ENCODE measurements at places on chromosomes 2 and 18.

- H3K4me3 ChIP-seq = no peak overlapping the region
- peak; percentile 54 for DNase-seq
- no peaks in the 10 kb centered on the region for H3K4me1 ChIP-seq
- no peaks in the 10 kb centered on the region for H3K27me3 ChIP-seq
Observed at GRCh38 chr2:1651121-1652033, 92.9 kb downstream of the PXDN start.

- no peak overlapping the region for H3K27ac ChIP-seq
- no peaks in the 10 kb centered on the region for H3K4me1 ChIP-seq
- H3K4me3 ChIP-seq = no peak overlapping the region
- no peak for DNase-seq
Observed at GRCh38 chr2:178057179-178057680, 15.3 kb downstream of the PDE11A start.

- no peak overlapping the region for H3K4me3 ChIP-seq
- H3K27me3 ChIP-seq = no peaks in the 10 kb centered on the region
- DNase-seq = no peak
- peaks cover 15% of the 10 kb centered on the region for H3K4me1 ChIP-seq
- H3K36me3 ChIP-seq = no peaks in the 10 kb centered on the region
Observed at GRCh38 chr2:221514305-221515040, 57.6 kb downstream of the EPHA4 start.

DNA sequence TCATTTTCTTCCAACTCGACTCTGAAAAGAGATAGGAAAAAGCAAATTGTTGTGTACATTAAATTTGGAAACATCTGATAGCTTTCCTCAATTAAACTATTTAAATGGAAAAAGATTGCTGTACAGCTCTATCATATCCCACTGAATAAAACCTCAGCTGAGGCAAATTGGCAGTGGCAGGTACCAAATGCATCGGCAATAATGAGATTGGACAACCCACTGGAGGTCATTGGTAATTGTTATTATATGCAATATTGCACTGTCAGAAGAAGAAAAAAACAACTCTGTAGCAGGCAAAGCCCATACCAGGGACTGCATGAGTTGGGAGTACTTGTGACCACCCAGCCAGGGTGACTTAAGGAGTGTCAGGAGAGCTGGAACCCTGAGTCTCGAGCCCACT, 291.6 kb upstream of the SKOR2 start:
- no peaks in the 10 kb centered on the region for H3K36me3 ChIP-seq
- H3K4me1 ChIP-seq = no peaks in the 10 kb centered on the region
- no peak overlapping the region for H3K4me3 ChIP-seq
- no peak overlapping the region for H3K27ac ChIP-seq

- no peak overlapping the region for H3K4me3 ChIP-seq
- no peak for DNase-seq
- peaks cover 5% of the 10 kb centered on the region for H3K4me1 ChIP-seq
- no peaks in the 10 kb centered on the region for H3K36me3 ChIP-seq
Observed at GRCh38 chr2:18047213-18047611, 168.7 kb downstream of the KCNS3 start.

- no peak for DNase-seq
- H3K36me3 ChIP-seq = peaks cover 1% of the 10 kb centered on the region
- peaks cover 34% of the 10 kb centered on the region for H3K4me1 ChIP-seq
- no peak overlapping the region for H3K4me3 ChIP-seq
- no peak overlapping the region for H3K27ac ChIP-seq
Observed at GRCh38 chr2:233384811-233385488, 30.7 kb downstream of the DGKD start.

- H3K4me3 ChIP-seq = no peak overlapping the region
- H3K27ac ChIP-seq = no peak overlapping the region
- no peak for DNase-seq
- no peaks in the 10 kb centered on the region for H3K27me3 ChIP-seq
- peaks cover 4% of the 10 kb centered on the region for H3K4me1 ChIP-seq
Observed at GRCh38 chr18:27491772-27492171, 306.7 kb upstream of the CHST9 start.

DNA sequence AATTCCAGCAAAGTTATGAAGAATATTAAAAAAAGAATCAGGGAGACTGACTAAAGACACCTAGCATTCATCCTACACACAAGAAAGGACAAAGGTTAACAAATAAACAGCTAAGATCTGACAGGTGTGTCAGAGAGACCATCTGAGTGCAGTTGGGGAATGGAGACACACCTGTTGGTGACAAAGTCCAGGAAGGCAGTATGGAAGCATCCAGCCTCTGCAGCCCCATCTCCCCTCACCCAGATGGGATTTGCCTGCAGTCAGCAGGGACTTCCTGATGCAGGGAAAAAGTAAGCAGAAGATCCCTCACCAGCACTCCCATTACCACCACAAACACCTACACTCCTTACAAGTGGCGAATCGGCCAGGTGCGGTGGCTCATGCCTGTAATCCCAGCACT, 37.9 kb downstream of the USP34 start:
- no peak overlapping the region for H3K27ac ChIP-seq
- no peaks in the 10 kb centered on the region for H3K27me3 ChIP-seq
- DNase-seq = no peak
- H3K4me3 ChIP-seq = no peak overlapping the region

GRCh38 chr2:67169417-67170140, 227.6 kb upstream of the ETAA1 start:
- H3K4me1 ChIP-seq = peaks cover 14% of the 10 kb centered on the region
- H3K36me3 ChIP-seq = peaks cover 5% of the 10 kb centered on the region
- H3K4me3 ChIP-seq = no peak overlapping the region

- H3K4me1 ChIP-seq = peaks cover 13% of the 10 kb centered on the region
- H3K27ac ChIP-seq = no peak overlapping the region
- no peak overlapping the region for H3K4me3 ChIP-seq
- no peaks in the 10 kb centered on the region for H3K36me3 ChIP-seq
Observed at GRCh38 chr2:24382363-24383073, 22.2 kb upstream of the ITSN2 start.

- H3K27me3 ChIP-seq = no peaks in the 10 kb centered on the region
- peak overlapping the region; percentile 6 for H3K4me3 ChIP-seq
- peak overlapping the region; percentile 51 for H3K27ac ChIP-seq
- H3K36me3 ChIP-seq = no peaks in the 10 kb centered on the region
- no peak for DNase-seq
Observed at GRCh38 chr2:212357606-212358005, 181.0 kb downstream of the ERBB4 start.

DNA sequence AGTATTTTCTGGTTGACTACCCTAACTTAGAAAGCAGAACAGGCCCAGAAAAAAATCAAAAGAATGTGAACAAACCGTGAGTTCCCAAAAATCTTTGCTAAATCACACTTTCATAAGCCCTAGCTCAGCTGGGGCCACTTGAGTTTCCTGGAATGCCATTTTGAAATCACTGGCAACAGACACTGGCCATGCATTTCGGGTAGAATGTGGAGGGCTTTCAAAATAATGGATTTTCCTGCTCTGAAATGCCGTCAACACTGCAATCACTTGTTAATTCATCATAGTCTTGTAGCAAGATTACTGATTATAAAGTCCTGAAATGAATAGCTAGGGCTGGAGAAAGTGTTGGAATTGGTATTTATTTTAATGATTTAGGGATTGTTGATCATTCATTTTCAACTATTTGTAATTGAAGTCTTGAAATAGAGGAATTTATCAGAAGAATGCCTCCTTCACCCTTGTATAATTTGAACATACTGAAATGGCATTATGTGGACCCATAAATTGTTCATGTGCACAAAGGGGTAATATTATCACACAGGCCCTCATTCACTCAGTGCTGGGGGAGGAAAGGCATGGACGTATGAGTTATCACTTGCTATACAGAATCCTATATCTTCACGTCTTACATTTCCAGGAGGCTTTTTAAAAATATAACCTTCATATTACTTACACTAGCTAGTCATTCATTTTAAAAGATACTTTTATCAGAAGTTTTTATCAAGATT, 134.8 kb downstream of the DTNA start:
- H3K4me3 ChIP-seq = no peak overlapping the region
- peaks cover 5% of the 10 kb centered on the region for H3K4me1 ChIP-seq
- no peak overlapping the region for H3K27ac ChIP-seq
- no peaks in the 10 kb centered on the region for H3K27me3 ChIP-seq

GRCh38 chr18:76504749-76505148, 9.7 kb upstream of the ZNF516 start:
- H3K4me3 ChIP-seq = no peak overlapping the region
- H3K27me3 ChIP-seq = no peaks in the 10 kb centered on the region
- no peak for DNase-seq
- H3K27ac ChIP-seq = no peak overlapping the region

GRCh38 chr2:54164106-54164505, 48.7 kb downstream of the ACYP2 start:
- no peak for DNase-seq
- H3K36me3 ChIP-seq = no peaks in the 10 kb centered on the region
- H3K27ac ChIP-seq = no peak overlapping the region
- peaks cover 3% of the 10 kb centered on the region for H3K4me1 ChIP-seq
- no peak overlapping the region for H3K4me3 ChIP-seq

DNA sequence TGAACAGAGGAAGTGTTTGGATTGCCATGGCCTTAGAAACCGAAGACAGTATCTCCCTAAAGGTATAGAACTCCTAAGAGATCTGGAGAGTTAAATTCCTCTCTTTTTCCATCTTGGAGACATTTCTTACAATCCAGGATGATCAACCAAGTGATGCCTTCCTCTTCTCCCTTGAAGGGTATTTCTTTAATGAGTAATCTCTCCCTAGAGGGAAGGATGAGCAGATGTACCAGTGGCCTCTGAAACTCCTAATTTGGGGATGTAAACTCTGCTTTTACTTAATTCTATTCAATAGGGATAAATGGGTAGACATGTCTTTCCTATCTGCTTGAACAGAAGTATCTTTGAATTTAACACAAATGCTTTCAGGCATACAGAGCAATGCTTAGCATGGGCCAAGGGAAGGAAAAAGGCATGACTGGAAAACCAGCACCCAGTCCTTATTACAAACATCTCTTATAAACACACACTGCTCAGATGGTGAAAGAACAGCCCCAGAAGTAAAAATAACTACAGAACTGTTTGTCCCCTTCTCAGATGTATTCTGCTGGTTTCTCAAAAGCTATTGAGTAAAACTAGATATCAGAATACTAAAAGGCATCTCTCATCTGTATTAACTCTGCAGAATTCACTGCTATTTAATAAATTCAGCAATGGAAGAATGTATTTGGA, 4.7 kb upstream of the THNSL2 start:
- H3K36me3 ChIP-seq = no peaks in the 10 kb centered on the region
- H3K4me1 ChIP-seq = no peaks in the 10 kb centered on the region
- H3K27me3 ChIP-seq = peaks cover 10% of the 10 kb centered on the region
- H3K4me3 ChIP-seq = no peak overlapping the region
- no peak for DNase-seq

DNA sequence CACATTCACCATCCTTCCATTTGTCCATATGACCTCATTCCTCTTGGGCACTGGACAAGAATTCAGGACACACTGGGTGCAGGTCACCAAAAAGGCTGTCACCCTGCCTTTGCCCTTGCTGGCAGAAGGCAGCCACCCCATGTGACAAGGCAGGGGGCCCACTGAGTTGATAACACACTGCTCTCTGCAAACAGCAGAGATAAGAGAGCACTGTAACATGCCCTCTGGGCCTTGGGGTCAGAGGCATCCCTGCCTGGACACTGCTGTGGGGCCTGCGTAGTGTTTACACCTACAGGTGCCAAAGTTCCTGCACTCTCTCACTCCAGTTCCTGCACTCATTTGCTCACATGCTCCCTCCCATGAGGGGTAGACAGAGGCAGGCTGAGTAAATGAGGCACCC, 344.7 kb upstream of the TCF4 start:
- H3K4me3 ChIP-seq = no peak overlapping the region
- H3K27ac ChIP-seq = no peak overlapping the region
- no peak for DNase-seq
- no peaks in the 10 kb centered on the region for H3K27me3 ChIP-seq

GRCh38 chr2:236208019-236208926, 40.1 kb upstream of the GBX2 start:
- peak; percentile 49 for DNase-seq
- no peak overlapping the region for H3K27ac ChIP-seq
- H3K27me3 ChIP-seq = peaks cover 11% of the 10 kb centered on the region
- H3K4me1 ChIP-seq = peaks cover 9% of the 10 kb centered on the region
- no peaks in the 10 kb centered on the region for H3K36me3 ChIP-seq
- no peak overlapping the region for H3K4me3 ChIP-seq

DNA sequence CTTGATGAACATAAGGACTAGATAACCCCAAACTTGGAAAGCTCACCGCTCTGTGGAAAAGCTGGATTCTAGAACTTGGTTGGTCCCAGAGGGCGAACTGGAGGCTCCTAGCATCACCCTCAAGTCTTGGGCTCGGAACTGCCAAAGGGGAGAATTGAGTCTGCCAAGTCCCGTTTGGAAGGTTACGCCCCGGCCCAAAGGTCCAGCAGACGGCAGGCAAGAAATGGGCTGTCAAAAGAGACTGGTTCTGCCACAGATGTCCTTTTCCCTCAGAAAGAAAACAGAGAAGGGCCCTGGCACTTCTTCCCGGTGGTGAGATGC, 182.2 kb downstream of the ANAPC1 start:
- no peak overlapping the region for H3K4me3 ChIP-seq
- H3K27ac ChIP-seq = peak overlapping the region; percentile 29
- no peaks in the 10 kb centered on the region for H3K27me3 ChIP-seq
- peaks cover 29% of the 10 kb centered on the region for H3K4me1 ChIP-seq
- H3K36me3 ChIP-seq = no peaks in the 10 kb centered on the region

DNA sequence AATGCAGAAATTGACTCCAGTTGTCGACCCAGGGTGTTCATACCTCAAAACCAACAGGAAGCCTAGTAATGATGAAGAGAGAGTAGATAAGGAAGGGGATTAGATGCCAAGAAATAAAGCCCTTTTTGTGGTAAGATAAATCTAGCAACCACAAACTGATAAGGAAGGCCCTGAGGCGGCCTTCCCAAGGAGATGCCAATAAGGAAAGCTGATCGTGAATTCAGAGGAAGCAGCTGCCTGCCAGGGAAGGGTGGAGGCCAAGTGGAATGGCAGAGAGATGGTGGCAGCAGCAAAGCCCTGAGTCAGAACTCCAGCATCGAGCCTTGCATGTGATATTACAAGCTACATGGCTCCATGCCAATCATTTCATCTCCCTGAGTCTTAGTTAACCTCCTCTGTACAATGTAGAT, 126.3 kb downstream of the IRS1 start:
- no peak for DNase-seq
- H3K4me3 ChIP-seq = no peak overlapping the region
- no peaks in the 10 kb centered on the region for H3K36me3 ChIP-seq
- no peak overlapping the region for H3K27ac ChIP-seq
- no peaks in the 10 kb centered on the region for H3K27me3 ChIP-seq
- peaks cover 18% of the 10 kb centered on the region for H3K4me1 ChIP-seq

Data from type B pancreatic cell (in vitro differentiated cells).